ENCODE measurements at places on chromosomes 5 and 9.

DNA sequence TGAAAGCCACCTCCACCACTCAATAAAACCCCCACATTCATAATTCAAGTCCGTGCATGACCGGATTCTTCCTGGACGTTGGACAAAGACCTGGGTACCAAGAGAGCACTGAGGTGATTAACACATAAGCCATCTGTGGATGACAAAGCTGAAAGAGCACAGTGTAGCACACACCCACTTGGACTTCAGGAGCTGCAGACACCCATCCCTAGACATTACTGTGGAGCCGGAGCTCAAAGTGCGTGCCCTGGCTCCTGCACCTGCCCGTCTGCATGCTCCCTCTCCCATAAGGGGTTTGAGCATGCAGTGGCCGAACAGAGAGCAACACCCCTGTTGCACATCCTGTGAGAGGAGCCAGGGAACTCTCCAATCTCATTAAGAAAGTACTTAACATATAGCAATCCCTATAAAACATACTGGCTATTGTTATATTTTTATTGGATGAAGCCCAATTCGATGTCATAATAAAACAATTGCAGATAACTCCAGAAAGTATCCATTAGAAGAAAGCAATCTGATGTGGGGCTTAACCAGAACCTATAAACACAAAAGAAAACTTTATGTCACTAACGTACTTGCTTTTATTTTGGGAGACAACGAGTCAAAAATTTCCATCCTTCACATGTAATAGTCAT, 1174.2 kb upstream of the C9orf72 start:
- H3K4me1 ChIP-seq, result no peaks in the 10 kb centered on the region
- no peaks in the 10 kb centered on the region for H3K27me3 ChIP-seq
- peaks cover 3% of the 10 kb centered on the region for H3K36me3 ChIP-seq
- H3K27ac ChIP-seq, result no peak overlapping the region
- H3K4me3 ChIP-seq, result no peak overlapping the region

- H3K36me3 ChIP-seq, result peaks cover 4% of the 10 kb centered on the region
- no peak for DNase-seq
- H3K4me1 ChIP-seq, result peaks cover 15% of the 10 kb centered on the region
- peak overlapping the region; percentile 69 for H3K27ac ChIP-seq
Observed at GRCh38 chr9:126720036-126720435, 84.8 kb upstream of the ZBTB43 start.

DNA sequence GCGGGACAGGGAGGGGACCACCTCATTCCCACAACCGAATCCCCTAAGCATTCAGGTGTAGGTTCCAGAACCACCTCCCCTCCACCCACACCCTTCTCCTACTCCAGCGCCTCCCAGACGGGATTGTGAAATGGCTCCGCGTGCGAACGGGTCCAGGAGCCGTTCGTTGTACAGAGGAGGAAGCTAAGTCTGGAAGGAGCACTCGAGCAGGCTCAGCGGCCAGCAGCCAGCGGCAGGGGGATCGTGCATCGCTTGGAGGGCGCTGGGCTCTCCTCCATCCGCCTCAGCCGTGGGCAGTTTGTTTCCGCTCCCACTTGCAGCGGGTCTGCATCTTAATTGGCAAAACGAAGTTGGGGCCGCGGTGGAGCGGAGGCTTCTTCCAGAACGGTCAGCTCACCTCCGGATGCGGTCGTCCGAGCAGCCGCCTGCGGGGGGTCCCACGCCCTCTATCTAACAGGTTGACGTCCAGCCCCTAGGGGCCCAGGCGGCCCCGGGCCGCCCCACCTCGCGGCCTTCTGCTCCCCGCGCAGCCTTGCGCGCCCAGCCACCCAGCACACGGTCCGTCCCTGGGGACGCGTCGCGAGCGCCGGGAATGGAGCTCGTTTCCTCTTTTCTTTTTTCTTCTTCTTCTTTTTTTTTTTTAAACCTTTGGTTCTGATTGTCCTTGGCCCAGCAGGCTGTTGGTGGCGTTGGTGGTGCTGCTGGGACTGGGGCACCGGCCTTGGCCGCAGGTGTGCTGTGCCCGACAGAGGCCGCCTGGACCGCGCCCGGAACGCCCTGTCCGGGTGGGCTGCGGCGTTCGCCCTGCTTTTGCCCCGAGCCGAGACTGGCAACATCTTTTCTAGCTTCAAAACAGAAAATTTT, 3.9 kb upstream of the BARX1 start:
- no peak overlapping the region for H3K4me3 ChIP-seq
- no peak for DNase-seq
- H3K36me3 ChIP-seq, result peaks cover 3% of the 10 kb centered on the region
- peaks cover 27% of the 10 kb centered on the region for H3K27me3 ChIP-seq

GRCh38 chr9:123679330-123679987, 250.5 kb downstream of the DENND1A start:
- no peak overlapping the region for H3K27ac ChIP-seq
- peaks cover 3% of the 10 kb centered on the region for H3K27me3 ChIP-seq
- H3K4me3 ChIP-seq, result no peak overlapping the region
- peaks cover 5% of the 10 kb centered on the region for H3K4me1 ChIP-seq

DNA sequence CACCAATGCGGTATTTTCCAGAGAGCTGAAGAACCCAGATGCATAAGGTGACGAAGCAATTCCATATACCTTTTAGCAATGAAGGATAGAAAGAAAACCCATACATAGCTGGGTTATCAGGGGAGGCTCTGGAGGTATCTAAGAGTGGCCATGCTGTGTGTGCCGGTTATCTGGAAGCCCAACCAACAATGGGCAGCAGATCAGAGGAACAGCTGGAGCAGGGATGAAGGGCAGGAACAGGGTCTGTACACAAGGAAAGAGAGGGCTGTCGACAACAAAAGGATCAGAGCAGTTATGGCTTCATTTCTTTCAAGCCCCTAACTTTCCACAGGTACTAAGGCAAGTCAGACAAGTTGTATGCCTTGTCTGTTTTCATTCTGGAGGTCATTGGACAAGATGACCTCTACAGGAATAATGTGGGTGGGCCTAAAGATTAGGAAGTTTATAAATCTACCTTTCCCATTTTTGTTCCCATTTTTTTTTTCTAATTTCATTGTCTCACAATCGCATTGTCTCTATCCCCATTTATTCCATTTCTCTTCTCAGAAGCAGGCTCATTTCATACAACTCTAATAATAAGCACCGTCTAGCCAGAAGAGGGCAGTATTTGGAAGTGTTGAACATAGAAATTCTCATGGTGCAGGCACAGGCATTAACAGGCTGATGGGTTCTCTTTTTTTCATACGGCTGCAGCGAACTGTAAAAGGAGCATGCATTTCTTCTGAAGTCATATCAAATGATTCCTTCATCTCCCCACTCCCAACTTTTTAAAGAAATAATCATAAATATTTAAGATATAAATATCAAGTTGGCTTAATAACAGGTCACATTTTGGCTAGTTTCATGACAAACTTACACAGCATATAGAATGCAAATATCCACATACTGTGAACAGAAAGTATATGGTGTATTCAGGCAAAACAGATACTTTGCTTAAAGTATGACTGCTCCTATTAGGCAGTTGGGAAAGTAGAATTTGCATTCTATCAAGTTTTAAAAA, 63.5 kb downstream of the ZNF474 start:
- H3K27ac ChIP-seq, result no peak overlapping the region
- H3K4me3 ChIP-seq, result no peak overlapping the region
- peak; percentile 51 for DNase-seq
- no peaks in the 10 kb centered on the region for H3K27me3 ChIP-seq

DNA sequence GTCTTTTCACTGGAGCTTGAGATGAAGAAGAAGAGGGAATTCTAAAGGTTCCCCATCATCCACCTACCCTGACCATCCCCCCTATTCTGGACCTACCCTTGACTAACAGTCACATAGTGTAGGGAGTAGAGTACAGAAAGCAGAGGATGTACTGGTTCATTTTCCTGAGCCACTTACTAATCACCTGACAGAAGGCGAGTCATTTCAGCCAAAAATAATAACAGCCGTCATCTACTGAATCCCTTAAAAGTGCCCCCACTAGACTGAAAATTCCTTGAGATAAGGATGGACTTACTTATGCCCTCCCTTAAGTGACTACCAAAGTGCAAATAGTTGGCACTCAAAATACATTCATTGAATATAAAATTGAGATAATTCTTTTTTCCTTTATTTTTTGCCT, 112.2 kb downstream of the FOXD1 start:
- no peaks in the 10 kb centered on the region for H3K36me3 ChIP-seq
- H3K27me3 ChIP-seq, result no peaks in the 10 kb centered on the region
- no peak overlapping the region for H3K27ac ChIP-seq
- no peak for DNase-seq

DNA sequence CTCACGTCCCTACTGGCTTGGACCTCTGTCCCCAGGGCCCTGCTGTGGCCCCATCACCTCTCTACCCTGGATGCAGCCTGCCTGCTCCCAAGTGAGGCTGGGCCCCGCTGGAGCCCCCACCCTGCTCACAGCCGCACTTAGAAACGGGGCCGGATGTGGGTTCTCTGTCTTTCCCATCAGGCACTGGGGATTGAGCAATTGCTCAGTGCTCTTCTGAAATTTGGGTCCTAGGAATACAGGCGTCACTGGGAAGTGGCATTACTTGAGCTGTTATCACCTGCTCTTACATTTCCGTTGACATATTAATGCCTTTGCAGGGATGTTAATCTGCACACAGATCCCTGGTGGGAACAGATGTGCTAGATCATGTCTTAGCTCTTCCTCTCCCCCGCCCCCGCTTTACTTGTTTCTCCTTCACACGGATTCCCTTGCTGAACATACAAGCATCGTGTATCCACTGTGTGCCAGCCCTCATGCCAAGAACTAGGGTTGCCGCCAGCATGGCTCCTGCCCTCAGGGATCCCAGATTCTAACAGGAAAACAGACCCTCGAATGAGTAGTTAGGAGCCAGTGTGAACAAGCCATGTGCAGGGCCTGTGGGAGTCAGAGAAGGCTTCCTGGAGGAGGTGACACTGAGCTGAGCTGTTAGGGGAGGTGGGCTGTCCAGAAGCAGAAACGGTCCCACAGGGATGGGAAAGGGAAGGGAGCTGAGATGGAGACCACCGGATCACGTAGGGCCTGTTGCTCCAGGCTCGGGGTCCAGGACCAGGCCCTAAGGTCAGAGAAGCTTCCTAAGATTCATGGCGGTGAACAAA, 65.1 kb downstream of the NEK6 start:
- peaks cover 18% of the 10 kb centered on the region for H3K27me3 ChIP-seq
- no peak overlapping the region for H3K27ac ChIP-seq
- DNase-seq, result no peak
- peaks cover 4% of the 10 kb centered on the region for H3K36me3 ChIP-seq
- H3K4me1 ChIP-seq, result no peaks in the 10 kb centered on the region

DNA sequence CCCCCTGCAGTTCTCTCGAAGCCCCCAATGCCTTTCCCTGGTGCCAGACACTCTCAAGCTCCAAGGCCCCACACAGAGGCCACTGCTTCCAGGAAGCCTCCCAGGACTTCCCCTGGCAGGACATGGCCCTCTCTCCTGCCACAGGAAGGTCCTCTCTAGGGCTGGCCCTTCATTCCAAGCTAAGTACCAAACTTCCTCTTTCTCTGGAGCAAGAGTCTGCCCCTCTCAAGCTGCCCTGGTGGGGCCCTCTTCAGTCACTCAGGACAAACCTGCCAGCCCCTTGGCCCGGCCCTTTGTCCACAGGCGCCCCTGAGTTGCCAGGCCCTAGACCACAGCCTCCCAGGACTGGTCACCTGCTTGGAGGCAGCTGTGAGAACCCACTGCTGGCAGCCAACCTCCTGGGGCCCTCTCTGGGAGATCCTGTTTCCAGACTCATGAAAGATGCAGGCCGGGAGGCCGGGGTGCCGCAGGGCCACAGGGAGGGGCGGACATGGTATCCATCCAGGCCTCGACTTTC, 6.6 kb downstream of the NINJ1 start:
- H3K27ac ChIP-seq, result peak overlapping the region; percentile 70
- H3K36me3 ChIP-seq, result peaks cover 8% of the 10 kb centered on the region
- H3K27me3 ChIP-seq, result peaks cover 11% of the 10 kb centered on the region
- no peak for DNase-seq
- H3K4me3 ChIP-seq, result no peak overlapping the region

Data from endothelial cell (in vitro differentiated cells).